ENCODE measurements at places on chromosomes 6 and 20.
A peak's percentile ranks its signal among the peaks of the same experiment; 100 is the strongest.

- DNase-seq: no peak
These were observed 304.9 kb downstream of the EYA4 start for GRCh38 chr6:133546098-133546497.

GRCh38 chr6:163777716-163778115 lies 363.2 kb downstream of the QKI start:
- DNase-seq: no peak

DNA sequence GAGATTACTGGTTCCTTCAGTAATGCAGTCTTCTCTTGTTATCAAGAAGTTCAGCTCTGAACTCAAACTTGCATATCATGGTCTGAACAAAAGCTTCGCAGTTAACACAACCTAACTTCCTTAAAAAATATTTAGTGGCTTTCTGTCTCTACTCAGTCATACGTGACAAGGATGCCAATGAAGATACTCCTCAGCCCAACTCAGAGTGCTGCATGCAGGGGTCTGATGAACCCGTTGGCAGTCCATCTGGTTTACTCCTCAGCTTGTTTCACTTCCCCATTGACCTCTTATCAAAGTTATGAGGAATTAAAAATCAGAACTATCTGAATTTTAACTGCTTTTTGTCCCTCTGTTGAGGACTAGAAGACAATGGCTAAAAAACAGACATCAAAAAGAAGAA lies 56.6 kb upstream of the RIN2 start:
- no peak for DNase-seq

- no peak for DNase-seq
These were observed 370.1 kb downstream of the BTBD9 start for GRCh38 chr6:38269461-38270172.

DNA sequence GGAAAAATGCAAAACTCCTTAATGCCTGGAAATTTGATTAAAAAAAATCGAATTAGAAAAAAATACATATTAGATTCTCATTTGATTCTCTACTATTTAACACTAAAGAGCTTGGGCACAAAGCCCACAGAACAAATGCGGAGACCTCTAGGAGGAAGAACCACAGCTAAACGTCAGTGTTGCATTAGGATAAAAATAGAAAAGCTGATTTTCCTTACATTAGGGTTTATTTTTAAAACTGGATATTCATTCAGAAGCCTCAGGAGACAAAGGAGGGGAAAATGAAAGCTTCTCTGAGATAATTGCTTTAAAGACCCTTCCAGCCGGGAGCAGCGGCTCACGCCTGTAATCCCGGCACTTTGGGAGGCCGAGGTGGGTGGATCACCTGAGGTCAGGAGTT lies 77.3 kb downstream of the ECT2L start:
- DNase-seq: no peak

- DNase-seq: no peak
These were observed 504.9 kb upstream of the MARCKS start for GRCh38 chr6:113352029-113352801.

- no peak for DNase-seq
These were observed 14.5 kb upstream of the DAAM2 start for GRCh38 chr6:39777661-39778060.

DNA sequence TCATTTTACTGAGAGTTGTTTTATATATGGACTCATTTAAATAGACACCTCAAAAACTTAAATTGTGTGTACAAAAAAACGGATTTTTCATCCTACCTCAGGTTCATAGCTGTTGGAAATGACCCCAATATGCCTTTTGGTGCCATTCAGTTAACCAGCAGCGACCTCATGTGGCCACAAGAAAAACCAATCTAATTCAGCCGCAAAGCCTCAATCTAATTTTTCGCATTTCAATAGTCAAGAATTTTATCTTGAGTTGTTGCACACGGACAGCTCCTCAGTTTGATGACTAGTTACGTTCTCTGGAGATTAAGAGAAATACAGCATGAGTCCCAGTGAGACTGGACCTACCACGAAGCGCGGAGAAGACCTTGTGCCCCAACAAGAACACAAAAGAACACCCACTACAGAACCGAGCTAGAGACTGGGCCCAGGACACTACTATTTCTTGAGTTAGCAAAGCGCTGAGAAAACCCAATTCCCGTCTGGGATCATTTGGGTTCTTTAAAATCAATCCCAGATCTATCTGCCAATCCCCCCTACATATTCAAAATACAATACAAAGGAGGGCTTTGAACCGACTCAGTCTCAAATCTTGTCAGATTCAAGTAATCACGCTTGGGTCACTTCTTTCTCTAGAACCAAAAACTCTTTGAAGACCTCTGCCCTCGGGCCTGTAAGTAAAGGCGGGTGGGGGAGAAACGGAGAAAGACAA lies 1.1 kb downstream of the TCP11 start:
- peak; percentile 58 for DNase-seq

- DNase-seq: no peak
These were observed 20.6 kb downstream of the DTNBP1 start for GRCh38 chr6:15642276-15642675.

DNA sequence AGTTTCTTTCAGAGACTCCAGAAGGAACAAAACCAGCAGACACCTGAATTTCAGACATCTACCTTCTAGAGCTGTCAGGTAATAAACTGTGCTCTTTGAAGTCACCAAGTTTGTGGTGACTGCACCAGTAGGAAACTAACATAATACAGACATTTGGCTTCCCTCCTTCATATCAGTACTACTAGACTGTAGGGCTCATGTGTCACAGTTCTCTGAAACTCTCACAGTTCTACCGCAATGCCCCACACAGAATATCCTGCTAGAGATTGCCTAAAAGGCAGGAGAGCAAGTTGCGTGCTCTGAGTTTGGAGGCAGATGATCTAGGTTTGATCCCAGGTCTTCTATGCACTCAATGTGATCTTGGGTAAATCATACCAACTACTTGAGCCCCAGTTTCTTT lies 205.0 kb upstream of the LRFN2 start:
- no peak for DNase-seq

GRCh38 chr6:151240791-151241642 lies 1.2 kb downstream of the AKAP12 start:
- peak; percentile 5 for DNase-seq

GRCh38 chr6:26053992-26054780 lies 33.0 kb upstream of the HFE start:
- no peak for DNase-seq

DNA sequence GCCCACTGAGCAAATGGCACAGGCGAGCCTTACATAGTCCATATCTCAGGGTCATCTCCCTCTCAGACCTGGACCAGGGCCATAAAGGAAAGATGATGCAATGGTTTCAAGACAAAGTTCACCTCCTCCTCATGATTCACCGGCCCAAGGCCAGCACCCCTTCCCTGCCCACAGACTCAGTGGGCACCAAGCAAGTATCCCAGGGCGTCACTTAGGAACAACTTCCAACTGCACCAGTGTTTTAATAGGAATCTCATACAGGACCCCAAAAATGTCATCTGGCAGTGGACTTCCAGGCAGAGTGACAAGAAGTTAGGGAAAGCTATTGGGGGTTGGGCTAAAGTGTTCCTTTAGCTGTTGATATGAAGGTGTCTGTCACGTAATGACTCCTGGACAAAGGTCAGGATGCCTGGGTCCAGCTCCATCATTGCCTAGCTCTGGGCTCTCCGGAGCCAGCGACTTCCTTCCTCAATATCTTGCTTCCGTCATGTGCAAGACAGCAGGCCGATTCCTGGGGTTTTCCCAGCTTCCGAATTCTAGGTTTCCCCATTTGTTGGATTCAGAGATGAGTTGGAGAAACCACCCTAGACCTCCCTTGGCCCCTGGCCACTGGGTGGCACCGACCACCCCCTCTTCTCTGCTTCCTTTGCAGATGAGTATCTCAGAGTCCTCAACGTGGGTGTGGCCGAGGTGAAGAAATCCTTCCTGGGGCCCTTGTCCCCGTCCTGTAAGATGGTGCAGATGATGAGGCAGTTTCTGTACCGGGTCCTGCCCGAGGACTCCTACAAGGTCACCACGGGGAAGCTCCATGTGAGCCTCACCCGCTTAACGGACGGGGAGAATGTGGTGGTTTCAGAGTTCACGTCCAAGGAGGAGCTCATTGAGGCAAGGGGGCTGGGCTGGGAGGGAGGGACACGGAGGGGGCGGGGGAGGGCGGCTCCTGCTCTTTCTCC lies 21.1 kb downstream of the PNPLA1 start:
- DNase-seq: no peak

DNA sequence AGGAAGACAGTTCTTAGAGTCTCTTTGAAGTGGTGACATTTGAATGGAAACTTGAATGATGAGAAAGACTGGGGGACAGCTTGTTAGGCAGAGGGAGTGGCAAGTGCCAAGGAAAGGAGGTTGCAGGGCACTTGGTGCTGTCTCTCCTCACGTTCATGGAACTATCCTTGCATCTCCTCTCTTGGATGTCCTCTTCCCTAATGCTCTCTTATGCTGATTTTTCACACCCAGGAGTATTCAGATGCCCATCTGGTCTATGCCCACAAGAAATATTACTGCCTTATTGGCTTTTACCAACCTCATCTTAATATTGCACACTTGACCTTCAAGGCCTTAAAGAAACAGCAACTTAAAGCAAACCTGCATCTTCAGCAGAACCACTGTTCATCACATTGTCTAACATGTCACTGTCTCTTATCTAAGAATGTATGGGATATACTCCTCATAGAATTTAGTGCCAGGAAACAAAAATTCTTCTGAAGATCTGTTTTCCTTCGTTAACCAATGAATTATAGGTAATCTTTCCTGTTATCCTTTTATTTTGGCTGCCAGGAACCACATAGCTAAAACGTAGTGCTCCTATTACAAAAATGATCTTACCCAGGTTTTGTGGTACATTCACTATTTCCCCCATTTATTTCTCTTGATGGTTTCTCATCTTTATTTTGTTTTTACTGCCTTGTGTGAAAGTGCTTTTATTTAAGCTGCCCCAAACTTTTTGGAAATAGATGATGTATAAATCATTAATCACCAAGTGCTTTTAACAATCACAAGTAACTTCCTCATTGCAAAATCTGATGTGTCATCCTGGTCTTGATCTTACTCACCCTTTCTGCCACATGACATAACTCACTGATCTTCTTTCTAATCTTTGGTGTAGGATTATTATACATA lies 12.8 kb downstream of the RGS17 start:
- DNase-seq: no peak

GRCh38 chr6:126167726-126168125 lies 172.2 kb upstream of the CENPW start:
- no peak for DNase-seq

GRCh38 chr20:44843876-44844275 lies 33.5 kb upstream of the RIMS4 start:
- no peak for DNase-seq

- no peak for DNase-seq
These were observed 65.0 kb upstream of the MOCS1 start for GRCh38 chr6:39999006-39999867.

GRCh38 chr6:149342525-149342924 lies 25.0 kb downstream of the TAB2 start:
- DNase-seq: no peak

DNA sequence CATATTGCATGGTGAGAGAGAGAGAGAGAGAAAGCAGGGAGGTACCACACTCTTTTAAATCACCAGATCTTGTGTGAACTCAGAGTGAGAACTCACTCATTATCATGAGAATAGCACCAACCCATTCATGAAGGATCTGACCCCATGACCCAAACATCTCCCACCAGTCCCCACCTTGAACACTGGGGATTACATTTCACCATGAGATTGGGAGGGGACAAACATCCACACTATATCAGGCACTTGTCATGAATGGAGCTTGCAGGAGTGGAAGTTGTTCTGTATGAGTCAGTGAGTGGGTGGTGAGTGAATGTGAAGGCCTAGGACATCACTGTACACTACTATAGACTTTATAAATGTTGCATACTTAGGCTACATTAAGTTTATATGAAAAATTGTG lies 47.7 kb upstream of the RNF182 start:
- DNase-seq: no peak

- no peak for DNase-seq
These were observed 102.2 kb upstream of the PTCHD4 start for GRCh38 chr6:48213076-48213788.

GRCh38 chr6:63799313-63799712 lies 163.7 kb downstream of the PHF3 start:
- DNase-seq: no peak

DNA sequence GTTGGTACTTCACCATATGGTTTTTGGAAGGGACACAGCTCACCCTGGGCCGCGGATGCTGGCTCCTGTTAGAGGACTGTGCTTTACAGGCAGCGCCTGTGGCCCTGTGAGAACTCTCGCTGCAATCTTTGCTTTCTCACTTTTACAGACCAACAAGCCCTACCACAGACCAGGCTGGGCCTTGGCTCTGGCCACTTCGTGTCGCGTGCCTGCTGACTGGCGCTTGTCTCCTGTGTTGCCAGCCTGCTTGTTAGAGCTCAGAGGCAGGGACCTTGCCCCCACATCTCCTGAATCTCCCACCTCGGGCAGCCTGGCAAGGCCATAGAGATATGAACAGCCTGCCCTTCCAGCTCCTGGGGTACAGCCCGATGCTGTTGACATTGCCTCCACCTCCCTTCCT lies 56.1 kb downstream of the SYNJ2 start:
- DNase-seq: no peak

- no peak for DNase-seq
These were observed 27.8 kb downstream of the FOXA2 start for GRCh38 chr20:22556565-22557056.

GRCh38 chr6:41775293-41775882 lies 4.3 kb downstream of the FRS3 start:
- no peak for DNase-seq
